ENCODE measurements at places on chromosomes 16 and 17.
A peak's percentile ranks its signal among the peaks of the same experiment; 100 is the strongest.

GRCh38 chr17:8436169-8436843 is 622 bp downstream of the NDEL1 start:
- peak; percentile 74 for DNase-seq

GRCh38 chr16:31072540-31073141 is 1.4 kb downstream of the ZNF668 start:
- peak; percentile 57 for DNase-seq

DNA sequence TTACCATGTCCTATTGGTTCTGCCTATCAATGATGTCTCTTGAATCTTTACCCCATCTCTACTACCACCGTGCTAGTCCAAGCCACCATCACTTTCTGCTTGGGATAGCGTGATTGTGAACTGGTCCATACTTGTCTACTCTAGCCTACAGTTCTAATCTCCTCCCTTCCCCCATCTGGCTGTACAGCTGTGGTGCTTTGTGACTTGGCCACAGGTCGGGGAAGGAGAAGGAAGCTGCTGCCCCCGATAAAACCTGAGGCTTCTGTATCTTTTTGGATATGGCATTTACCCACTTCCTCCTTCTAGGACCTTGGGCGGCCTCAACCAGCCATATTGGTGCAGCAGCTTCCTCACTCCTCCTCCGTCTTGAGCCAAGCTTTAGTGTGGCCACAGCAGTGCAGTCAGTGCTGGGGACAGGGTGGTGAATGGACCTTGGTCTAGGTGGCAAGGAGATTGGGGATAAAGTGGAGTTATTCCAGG is 314 bp upstream of the ITGA2B start:
- no peak for DNase-seq

- no peak for DNase-seq
Measured at GRCh38 chr17:17700251-17700969, 19.2 kb downstream of the RAI1 start.

- no peak for DNase-seq
Measured at GRCh38 chr16:50178491-50178941, 25.4 kb downstream of the TENT4B start.

- no peak for DNase-seq
Measured at GRCh38 chr17:65552214-65552613, 9.2 kb downstream of the AXIN2 start.

GRCh38 chr16:11668623-11669379 is 546 bp downstream of the SNN start:
- no peak for DNase-seq

- DNase-seq = no peak
Measured at GRCh38 chr16:50272687-50273381, 6.5 kb downstream of the ADCY7 start.

GRCh38 chr17:18263885-18264682 is 3.6 kb downstream of the MIEF2 start:
- DNase-seq = no peak

GRCh38 chr17:80605326-80606066 is 60.9 kb downstream of the RPTOR start:
- DNase-seq = peak; percentile 81

GRCh38 chr17:76000016-76000754 is 470 bp upstream of the CDK3 start:
- DNase-seq = peak; percentile 85

- no peak for DNase-seq
Measured at GRCh38 chr16:55275869-55276268, 48.1 kb upstream of the IRX6 start.

DNA sequence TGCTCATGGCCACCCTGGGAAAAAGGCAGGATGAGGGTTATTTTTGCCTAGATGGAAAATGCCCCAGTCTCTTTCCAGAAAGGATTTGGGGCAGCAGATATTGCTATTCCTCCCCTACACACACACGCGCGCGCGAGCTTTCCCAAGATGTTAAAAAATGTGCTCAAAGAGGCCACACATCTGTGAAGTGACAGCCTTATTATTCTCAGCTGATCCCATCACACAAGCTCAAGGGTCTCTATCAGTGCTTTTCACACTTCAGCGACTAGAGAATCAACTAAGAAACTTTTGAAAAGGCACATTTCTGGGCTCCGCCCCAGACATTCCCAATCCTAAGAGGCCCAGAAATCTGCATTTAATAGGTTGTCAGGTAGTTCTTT is 5.7 kb upstream of the RAB5C start:
- DNase-seq = no peak
